Fibroblast of skin of abdomen (primary cell): ENCODE measurements at places on chromosomes 3 and 15.

DNA sequence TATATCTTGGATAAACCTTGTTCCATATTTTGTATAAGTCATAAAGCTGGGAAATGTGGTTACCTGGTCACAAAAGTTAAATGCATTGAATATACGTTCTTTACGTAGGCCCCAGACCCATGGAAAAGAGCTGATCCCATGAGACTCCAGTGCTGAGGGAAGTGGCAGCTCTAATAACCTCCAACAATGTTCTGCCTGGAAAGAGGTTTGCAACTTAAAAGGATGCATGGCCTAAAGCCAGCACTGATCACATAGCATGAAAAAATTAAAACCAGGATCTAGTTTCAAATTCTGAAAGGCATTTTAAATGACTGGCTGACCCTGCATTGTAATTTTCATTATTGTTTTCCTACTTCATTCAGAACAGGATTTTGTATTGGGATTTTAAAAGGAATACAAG lies 27.9 kb upstream of the STRIT1 start:
- peak; percentile 43 for DNase-seq

GRCh38 chr3:69204315-69204957 lies 82.0 kb upstream of the LMOD3 start:
- DNase-seq = peak; percentile 18

DNA sequence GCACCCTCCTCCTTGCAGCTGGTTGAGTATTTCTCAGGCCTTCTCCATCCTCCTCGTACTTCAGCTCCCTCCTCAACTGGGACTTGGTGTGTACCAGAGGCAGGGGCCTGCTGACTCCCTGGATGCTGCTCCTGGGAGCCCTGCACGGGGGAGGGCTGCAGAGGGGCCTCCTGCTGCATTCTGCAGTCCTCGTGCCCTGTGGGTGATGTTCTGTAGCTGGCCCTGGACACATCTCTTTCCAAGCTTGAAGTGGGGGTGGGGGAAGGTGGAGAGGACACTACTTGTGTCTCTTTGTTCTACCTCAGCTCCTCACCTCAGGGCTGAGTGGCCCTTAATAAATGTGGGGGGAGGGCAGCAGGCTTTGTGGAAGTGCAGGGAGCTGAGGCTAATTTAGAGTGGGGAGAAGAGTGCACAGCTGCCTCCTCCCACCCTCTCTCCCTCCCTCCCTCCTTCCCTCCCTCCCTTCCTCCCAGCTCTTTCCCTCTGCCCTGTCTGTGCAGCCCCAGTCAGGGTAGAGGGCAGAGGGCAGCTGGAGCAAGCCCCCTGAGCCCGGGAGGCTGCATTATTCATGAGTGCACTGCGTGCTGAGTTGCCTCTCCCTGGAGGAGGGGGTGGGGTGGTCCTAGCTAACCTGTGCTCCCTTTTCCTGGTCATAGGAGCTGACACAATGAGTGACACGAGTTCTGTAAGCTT lies 3.7 kb upstream of the GRM2 start:
- no peak for DNase-seq

DNA sequence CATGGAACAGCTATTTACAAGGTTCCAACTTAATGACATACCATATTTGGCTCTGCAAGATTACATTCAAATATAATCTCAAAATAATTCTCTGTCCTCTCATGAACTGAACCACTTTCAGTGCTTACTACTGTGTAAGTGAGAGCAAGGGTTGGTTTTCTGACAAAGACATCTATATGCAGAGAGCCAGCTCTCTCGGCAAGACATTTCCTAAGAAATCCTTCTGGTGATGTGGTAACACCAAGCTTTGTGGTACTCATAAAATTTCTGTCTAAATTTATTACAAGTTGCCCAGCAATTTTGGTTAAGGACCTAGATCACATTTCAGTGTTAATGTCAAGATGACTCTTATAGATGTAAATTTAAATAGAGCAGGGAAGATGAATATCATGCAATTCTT lies 184.9 kb downstream of the GAP43 start:
- DNase-seq = peak; percentile 40

DNA sequence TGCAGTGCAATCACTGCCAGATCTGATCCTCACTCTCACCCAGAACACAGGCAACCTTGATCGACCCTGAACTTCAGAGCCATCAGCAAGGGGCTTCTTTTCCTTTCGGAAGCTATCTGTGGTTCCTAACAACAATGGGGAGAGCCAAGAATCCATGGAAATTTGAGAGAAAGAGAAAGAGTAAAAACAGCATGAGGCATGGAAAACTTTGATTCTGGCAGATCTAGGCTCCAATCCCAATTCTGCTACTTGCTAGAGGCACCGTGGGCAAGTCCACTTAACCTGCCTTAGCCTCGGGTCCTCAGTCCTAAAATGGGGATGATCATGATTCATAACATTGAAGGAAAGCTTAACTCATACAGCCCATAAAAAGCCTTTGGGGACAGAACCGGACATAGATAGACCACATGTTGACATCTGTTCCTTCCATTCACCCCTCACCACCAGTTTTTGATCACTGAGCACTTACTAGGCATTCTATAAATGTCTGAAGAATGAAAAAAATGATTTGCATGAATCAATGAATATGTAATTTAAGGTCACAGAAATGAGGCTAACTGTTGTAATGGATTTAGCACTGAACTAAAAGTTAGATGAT lies 605.7 kb upstream of the CFAP20DC start:
- peak; percentile 5 for DNase-seq

DNA sequence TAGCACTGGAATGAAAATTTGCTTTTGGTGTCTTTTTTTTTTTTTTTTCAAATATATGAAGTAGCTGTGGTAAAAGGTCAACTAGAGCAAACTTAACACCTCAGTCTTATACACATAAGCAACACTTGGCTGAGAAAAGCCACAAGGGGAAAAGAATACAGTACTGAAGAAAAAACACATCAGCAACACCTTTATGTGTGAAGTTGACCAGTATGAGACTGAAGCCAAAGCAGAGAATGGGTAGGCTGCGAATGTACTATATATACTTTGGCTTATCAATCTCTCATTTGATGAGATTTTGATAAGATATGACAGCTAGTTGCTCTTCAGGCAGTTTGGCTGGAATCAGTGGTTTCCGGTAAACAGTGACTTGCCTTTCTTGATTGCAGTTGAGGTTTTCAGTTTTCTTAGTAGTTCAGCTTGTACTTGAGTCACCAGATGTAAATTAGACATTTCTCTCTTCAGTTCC lies 22.0 kb upstream of the ZCWPW2 start:
- DNase-seq = peak; percentile 4
